ENCODE measurements at places on chromosomes 2 and 18.
A peak's percentile ranks its signal among the peaks of the same experiment; 100 is the strongest.

DNA sequence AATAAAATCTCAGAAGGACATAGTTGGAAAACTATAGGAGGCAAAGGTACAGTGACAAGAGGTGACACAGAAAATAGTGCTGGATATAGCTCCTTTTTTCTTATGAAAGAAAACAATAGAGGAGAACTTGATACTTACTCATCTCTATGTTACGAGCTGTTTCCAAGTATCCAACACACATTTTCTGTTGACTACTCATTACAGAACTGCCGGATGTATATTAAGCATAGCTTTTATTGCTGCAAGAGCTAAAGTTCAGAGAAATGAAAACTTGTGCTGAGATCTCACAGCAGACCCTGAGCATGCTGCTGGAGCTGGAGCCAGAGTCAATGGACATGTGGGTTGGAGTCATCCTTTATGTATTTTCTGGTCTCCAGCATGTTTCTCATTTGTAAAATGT lies 210.0 kb upstream of the NT5C1B start:
- DNase-seq: no peak

DNA sequence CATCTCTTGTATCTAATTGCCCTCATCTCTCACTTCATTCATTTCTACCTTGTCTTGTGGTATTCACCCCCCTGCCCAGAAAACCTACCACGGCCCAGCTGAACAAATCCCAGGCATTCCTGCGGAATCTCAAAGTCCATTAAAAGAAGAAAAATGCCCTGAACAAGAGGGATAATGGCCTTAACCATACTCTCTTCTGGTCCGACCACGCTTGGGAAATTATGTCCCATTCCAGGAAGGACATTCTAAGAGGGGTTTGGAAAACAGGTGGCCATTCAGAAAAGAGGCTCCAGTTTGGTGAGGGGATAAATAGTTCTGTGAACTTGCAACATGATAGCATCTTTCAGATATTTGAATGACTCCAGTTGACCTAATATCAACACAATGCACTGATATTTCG lies 349.9 kb upstream of the ZNF521 start:
- no peak for DNase-seq

- no peak for DNase-seq
Measured at GRCh38 chr2:70566906-70567305, 13.3 kb upstream of the TGFA start.

DNA sequence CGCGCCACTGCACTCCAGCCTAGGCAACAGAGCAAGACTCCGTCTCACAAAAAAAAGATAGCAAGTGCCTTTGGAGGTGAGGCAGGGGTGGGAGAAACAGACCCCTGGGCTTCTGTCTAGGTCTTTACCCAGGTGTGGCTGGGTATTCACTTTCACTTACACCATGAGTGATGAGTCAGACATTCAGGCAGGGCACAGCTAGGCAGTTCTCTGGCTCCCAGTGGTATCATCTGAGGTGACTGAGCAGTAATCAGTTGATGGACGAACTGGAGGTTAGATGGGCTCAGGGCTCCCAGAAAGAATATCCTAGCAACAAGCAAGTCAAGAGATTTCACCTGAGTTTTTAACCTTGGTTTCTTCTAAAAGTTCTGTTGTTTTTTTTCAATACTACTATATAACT lies 107.0 kb upstream of the RAB6C start:
- no peak for DNase-seq

DNA sequence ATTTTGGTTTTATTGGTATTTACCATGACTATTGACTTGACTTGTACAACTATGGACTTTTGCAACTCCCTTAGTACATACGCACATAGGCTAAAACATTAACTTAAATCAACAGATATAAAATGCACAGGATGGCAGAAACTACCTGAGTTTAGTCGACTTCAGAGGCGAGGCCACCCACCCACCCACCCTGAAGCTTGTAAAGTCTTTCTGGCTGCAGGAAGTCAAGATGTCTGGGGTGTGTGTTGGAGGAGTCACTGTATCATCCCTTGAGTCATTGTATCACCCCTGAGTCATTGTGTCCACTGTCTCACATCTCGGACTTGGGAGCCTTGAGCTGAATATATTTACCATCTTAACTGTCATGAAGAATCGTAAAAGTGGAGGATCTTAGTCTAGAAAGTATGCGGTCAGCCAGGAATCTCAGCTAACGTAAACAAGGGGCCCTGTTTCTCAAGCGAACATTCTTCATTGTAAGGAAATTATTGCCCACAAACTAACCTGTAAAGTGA lies 140.0 kb upstream of the ST6GAL2 start:
- DNase-seq: no peak

DNA sequence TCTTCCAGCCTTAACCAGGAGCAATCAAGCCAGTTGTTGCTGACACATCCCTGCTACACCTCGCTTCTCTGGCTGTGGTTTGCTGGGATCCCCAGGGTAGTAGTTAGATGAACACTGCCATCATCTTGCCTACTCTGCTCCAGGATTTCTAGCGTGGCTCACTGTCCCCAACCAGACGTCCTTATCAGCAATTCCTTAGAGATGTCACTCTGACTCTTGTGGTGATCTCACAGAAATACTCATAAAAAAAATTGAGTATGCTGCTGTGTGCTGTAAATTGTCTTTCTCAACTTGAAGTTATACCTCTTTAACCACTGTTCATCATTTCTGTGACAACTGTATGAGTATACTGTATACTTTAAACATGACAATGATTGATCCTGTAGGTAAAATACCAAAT lies 63.2 kb downstream of the PLCL1 start:
- DNase-seq: no peak

- DNase-seq: peak; percentile 90
Measured at GRCh38 chr18:59921384-59921891, 21.6 kb downstream of the PMAIP1 start.

GRCh38 chr2:230738391-230738811 lies 25.8 kb downstream of the CAB39 start:
- peak; percentile 45 for DNase-seq

DNA sequence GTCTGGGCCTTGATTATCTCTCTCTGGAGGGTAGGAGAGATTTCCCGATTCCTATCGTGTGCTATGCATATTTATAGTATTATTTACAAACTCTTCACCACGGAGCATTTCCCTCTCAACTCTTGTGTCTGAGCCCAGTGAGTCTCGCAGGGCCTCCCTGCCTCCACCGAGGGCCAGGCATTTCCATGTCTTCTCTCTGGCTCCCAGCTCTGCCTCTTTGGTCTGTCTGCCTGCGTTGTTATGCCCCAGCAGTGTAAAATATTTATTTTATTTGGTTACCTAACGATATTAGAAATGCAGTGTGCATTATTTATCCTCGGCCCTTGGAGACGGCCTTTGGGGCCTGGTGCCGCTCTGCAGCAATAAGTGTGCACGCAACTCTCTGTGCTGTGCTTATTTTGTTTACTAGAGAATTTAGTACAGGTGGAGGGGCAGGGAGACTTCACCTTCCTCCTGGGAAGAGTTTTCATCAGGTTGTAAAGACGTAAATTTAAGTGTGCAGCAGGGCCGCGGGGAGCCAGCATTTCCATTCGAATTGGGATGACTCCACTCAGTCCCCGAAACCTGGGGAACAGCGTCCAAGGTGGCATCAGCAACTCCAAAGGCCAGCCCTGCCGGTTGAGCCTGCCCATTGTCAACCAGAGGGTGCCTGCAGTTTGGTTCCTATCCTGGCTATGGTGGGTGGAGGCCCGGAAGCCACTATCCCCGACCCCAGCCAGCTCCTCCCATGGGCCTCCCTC lies 100.2 kb downstream of the PTGR3 start:
- no peak for DNase-seq

DNA sequence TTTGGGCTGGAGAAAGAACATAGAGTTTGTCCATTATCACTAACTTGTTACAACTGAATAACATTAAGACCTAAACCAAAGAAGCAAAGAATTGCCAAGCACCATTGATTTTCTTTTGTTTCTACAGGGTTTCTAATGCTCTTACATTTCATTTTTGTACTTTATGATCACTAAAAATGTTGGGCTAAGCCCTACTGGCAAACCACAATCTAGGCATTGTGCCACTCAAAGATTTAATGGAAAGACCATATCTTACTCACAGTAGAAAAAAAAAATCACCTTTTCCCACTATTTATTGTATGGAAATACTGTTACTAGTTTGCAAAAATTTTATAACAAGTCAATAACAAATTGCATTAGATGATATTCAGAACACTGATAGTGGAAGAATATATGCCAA lies 447.4 kb upstream of the PKDCC start:
- DNase-seq: no peak

DNA sequence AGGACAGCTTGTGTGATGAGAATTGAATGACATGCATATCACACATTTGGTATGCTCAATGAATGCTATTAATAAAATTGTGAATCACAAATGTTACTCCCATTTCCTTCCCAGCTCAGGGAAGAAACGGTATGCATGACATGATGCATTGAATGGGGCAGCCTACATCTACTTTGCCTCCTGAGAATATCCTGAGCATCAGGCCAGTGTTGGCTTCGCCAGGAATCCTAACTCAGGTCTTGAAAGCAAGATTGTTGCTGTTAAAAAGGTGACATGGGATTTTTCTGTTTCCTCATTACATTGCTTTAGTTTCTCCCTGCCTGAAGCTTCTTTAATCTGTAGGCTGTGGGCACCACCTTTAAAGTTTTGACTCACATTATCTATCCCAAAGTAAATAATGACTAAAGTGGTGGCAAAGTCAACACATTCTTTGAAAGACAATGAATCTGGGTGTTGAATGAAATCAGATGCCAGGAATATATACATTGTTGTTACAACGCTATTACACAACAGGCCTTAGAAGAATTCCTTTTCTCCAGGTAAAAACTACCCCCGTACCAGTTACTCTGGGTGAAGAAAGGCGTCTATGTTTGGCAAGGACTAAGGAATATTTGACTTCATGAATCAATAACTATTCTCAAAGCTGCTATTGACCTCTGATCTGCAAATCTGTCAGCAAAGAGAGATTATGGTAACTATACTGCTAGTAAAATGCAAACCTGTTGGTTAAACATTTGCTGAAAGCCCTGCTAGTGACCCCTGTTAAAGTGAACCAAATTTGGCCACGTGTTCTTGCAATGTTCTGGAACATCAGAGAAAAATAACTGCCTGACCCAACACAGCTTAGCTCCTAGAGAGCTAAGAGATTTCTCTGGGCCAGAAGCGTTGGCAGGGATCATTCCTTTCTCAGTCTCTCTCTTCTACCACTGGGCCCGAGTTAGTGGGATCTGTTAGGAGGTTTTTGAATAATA lies 30.5 kb upstream of the NEDD4L start:
- no peak for DNase-seq

GRCh38 chr2:193693758-193694157 lies 1499.0 kb upstream of the TMEFF2 start:
- DNase-seq: no peak

GRCh38 chr18:3852321-3852720 lies 402.3 kb downstream of the TGIF1 start:
- DNase-seq: no peak

GRCh38 chr2:127068351-127068741 lies 38.6 kb downstream of the BIN1 start:
- DNase-seq: no peak

- peak; percentile 41 for DNase-seq
Measured at GRCh38 chr2:212974692-212975091, 176.7 kb downstream of the IKZF2 start.

DNA sequence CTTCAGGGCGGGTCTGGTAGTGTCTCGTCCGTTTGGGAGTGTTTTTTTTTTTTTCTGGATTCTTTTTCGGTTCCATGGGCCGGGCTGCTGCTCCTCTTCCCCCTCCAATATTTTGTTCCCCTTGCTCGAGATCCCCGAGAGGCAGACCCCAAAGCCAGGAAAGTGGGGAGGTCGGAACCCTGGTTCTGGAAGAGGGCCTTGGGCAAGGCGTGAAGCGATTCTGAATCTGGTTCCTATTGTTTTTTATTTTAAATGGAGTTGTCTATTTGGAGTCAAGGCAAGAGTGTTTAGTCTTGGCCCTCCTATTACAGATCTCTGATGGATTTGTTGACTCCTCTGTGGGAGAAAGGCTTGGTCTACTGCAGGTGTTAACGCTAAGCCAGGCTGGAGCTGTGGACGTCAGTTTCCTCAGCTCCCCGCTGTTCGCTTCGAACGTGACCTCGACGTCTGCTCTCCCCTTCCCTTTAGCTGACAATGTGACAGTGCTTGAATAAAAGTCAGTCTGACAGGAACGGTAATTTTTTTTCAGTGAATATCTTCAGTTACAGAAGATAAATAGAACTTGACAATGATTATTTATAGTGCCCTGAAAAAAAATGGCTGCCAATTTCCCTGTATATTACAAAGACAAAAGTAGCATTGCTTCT lies 683 bp upstream of the DNAJC27 start:
- DNase-seq: peak; percentile 13

GRCh38 chr2:189952536-189953109 lies 109.9 kb downstream of the MSTN start:
- peak; percentile 62 for DNase-seq

- DNase-seq: no peak
Measured at GRCh38 chr2:85134255-85134895, 1.2 kb downstream of the TCF7L1 start.

GRCh38 chr2:141522702-141523101 lies 608.1 kb downstream of the LRP1B start:
- no peak for DNase-seq

DNA sequence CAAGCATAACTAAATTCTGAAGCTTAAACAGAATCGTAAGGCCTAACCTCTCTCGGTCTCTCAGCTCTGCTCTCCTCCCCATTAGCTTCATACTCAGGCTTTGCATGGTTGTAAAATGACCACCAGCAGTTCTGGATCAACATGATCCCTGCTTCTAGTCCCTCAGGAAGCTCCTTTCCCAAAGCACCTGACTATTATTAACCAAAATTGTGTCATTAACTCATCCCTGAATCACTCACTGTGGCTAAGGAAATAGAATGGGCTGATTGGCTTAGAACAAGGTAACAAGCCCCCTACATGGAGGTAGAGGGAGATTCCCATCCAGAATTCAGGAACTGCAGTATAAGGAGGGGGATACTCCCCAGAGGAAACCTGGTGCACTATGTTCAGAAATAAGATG lies 448.3 kb downstream of the ARHGAP15 start:
- no peak for DNase-seq

GRCh38 chr2:215136669-215137328 lies 1.6 kb downstream of the ABCA12 start:
- no peak for DNase-seq

- DNase-seq: no peak
Measured at GRCh38 chr2:96831679-96832078, 12.1 kb downstream of the ANKRD23 start.

DNA sequence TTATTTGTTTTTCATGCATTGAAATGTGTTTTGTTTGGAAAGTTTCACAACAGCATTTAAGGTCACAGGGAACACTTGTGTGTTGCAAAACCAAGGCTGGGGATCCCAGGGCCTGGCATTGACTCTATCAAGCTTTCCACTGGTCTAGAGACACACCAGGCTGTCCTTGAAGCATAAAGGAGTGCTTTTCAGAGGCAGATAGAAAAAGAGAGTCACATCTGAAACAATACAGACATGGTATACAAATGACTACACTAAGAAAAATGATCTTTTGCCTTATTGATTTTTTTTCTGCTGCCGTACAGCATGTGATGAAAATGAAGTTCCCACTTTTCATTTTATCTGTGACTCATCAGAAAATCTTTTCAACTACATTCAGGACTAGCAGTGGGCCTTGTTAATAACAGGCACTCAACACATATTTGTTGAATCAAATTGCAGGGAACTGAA lies 61.9 kb upstream of the ZCCHC2 start:
- peak; percentile 40 for DNase-seq

GRCh38 chr2:221981912-221982470 lies 316.8 kb downstream of the PAX3 start:
- DNase-seq: peak; percentile 83

- DNase-seq: no peak
Measured at GRCh38 chr18:41959045-41959444, 4.0 kb downstream of the PIK3C3 start.

Measured in MV-4-11 (cell line).